ENCODE measurements at places on chromosomes 11 and 22.

DNA sequence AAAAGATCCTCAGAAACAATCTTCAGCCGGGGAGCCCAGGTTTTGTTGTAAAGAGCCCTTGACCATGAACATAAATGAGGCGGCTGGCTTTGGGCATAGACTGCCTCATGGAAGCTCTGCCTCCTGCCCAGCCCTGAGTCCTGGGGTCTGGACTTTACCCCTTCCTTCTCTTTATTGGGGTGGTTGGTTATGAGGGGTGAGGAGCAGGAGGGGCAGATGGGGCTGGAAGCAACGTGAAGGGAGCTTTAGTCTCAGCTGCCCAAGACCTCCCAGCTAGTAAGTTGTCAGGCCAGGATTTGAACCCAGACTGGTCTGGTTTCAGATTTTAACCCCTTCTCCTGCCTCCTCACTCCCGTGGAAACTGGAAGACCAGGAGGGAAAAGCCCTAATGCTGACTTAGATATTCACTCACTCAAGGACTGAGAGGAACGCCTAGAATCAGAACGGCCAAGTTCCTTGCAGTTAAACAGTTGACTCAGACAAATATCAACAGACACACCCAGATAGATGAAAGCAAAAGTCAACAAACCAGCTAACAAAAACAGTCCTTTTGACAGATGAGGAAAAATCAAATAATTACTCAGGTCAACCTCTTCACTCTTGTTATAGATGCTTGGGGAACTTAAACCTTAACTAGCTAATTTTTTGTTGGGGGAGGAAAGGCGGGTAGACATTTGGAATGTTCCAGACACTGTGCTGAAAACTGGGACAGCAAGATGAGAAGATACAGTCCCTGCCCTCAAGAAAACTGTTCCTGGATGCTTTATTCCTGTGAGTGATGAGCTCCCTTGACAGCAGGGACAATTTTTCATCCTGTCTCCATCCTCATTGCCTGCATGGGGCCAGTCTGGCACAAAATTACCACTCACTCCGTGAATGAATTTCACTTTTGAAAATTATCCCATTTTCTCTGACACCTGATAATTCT is 20.8 kb upstream of the ARRB1 start:
- DNase-seq = peak; percentile 32

DNA sequence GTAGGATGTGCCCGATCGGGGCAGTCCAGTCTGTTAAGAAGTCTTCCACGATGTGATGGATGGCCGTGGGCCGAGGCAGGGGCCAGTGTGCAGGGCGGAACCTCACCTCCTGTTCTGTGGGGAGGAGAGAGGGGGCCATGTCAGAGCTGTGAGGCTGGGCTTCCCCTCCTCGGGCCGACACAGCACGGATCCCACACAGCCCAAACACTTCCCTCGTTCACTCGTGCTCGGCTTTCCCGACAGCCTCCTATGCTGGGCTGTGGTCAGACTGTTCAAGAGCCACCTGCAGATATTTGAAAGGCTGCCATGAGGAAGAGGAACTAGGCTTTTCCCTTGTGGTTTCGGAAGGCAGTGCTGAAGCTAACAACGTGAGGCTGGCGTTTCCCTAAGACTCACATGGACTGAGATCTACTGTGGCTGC is 12.3 kb upstream of the TXN2 start:
- no peak for DNase-seq

DNA sequence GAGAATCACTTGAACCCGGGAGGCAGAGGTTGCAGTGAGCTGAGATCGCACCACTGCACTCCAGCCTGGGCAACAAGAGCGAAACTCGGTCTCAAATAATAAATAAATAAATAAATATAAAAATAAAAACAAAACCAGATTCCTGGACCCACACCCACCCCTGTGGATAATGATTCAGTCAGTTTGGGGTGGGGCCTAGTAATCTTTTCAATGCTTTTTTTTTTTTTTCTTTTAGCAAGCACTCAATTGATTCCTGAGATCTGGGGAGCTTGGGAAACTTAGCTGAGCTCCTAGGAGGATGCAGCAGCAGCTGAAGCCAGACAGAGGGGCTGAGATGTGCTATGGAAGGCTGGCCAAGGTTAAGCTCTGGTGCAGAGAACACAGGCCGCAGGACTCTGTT is 4.6 kb upstream of the PC start:
- no peak for DNase-seq

DNA sequence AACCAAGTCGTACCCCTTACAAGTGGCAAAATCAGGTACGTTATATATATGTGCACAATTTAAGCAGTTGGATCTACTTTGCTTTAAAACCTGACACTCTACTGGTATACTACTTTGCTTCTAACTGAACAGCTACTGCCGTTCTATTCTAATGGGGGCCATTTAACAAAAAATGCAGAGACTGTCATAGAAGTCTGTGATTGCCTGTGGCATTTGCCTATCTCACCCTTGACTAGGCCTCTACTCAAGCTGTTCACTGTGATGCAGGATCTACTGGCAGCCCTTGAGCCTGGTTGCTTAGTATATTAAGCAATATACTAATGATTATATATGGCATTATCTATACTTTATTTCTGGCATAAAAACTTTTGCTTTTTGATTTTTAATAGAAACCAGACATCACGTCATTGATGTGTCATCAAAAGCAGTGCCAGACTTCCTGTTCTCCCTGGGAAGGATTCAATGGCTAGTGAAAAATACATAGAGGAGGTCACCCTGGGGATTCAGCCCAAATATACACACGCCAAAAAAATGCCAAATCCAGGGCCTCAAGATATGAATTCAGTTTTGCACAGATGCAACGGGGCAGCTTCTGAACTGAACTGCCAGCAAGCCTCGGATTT is 40.0 kb upstream of the FIBIN start:
- peak; percentile 54 for DNase-seq

DNA sequence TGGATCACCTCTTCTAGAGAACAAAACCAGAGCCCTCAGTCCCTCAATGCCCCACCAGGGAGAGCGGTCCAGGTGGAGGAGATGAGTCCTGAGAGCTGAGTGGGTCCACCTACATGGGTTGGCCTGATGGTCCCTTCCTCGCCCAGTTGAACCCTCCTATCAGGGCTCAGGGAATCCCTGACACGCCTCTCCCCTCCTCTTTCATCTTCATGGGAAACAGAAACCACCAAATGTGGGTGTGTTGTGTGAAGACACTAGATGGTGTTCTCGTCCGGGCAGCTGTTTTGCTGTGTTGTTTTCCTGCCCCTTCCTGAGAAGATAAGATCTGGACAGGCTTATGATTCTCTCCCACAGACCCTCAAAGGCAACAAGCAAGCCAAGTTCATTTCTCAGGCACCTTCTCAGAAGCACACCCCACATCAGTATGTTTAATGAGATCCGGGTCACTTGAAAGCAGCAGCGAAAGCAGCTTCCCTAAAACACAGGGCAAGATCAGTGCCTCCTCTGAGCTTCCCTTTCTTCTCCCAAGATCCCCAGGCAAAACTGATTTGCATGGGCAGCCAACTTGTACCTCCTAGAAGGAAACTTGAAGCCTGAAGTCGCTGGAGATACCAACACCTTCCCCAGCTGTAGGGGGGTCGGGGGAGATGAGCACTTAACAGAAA is 35.3 kb upstream of the POU2AF1 start:
- no peak for DNase-seq

GRCh38 chr11:12075822-12076821 is 34.3 kb upstream of the MICAL2 start:
- DNase-seq = peak; percentile 86

GRCh38 chr11:5153574-5154431 is 754 bp downstream of the OR52A1 start:
- DNase-seq = no peak

- DNase-seq = no peak
These were observed 46.2 kb downstream of the MACROD1 start for GRCh38 chr11:64119700-64120099.

DNA sequence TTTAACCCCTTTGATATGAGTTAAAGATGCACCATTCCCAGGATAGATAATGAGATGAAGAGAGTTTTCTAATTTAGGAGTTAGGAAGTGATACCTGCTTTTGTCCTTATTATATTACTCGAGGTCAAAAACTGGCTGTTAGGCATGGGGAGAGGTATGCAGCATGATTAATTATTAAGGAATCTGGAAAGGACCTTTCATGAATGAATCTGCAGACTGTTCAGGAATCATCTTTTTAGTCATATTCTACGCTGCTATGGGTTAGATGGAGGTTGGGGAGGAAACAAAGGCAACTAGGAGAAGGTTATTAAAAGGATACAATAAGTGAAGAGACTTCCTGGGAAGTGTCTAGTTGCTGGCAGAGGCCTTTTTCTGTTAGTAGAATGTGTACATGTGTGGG is 492.4 kb upstream of the CCDC90B start:
- no peak for DNase-seq

DNA sequence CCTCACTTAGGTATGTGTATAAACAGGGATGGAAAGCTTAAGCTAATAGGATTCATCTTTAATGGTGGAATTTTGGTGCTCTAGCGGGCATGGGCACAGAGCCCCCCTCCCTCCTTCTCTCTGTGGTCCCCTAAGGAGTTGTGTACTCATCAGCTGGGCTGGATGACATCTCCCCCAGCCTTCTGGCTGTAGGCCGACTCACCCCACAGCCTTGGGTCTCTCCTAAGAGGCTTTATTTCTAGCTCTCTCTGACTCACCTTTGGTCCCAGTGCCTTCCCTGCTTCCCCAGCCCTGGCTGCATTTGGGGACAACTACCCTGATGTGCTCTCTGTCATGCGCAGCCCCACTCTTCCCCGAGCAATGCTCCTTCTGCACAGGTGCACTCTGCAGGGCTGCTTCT is 26.9 kb downstream of the SLC6A5 start:
- no peak for DNase-seq

DNA sequence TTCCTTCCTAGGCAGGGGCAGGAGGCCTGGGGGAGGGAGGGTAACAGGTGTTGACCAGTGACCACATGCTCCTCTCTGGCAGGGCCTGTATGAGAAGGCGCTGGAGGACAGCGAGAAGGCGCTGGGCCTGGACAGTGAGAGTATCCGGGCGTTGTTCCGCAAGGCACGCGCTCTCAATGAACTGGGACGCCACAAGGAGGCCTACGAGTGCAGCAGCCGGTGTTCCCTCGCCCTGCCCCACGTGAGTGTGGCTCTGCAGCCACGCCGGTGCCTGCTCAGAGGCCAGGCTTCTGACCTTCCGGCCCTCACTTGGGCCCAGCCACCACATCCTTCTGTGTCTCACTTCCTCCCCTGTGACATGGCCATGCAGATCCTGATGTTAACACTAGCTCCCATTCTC is 25.8 kb downstream of the ZC3H7B start:
- no peak for DNase-seq

- peak; percentile 17 for DNase-seq
These were observed 97.7 kb downstream of the TEAD1 start for GRCh38 chr11:12771875-12772274.

- no peak for DNase-seq
These were observed 4.2 kb upstream of the GRK2 start for GRCh38 chr11:67261946-67262681.

DNA sequence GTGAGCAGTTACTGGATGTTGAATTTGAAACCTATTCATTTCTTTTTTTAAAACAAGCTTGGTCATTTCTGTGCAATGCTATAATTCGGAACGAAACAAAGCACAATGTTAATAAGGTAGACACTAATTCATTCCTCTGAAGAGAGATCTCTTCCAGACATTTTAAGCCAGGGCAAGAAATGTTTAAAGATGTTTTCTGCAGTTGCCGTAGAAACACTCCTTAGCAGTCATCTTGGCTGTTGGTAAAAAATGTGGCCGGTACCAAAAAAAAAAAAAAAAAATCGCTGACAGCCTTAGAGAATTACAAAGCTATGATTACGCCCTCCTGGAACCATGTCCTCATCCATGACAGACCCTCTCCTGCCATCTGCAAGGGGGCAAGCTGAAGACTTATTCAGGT is 66.4 kb upstream of the TTC12 start:
- DNase-seq = no peak

DNA sequence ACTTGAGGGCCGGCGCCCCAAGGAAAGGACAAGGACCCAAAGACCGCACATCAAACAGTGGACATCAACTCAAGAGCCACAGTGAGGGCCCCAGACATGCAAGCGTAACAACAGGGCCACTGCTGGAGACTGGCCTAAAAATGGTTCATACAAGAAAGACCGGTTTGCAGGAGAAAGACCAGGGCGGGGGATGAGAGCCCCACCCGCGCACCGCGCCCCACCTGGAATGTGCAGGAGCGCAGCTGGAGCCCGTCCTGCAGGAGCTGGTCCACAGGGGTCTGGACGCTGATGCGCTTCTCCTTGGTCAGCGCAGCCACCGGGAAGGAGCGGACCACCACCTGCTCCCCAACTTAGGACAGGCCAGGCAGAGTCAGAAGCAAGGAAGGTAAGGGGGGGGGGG is 13.9 kb downstream of the SBF1 start:
- DNase-seq = no peak

DNA sequence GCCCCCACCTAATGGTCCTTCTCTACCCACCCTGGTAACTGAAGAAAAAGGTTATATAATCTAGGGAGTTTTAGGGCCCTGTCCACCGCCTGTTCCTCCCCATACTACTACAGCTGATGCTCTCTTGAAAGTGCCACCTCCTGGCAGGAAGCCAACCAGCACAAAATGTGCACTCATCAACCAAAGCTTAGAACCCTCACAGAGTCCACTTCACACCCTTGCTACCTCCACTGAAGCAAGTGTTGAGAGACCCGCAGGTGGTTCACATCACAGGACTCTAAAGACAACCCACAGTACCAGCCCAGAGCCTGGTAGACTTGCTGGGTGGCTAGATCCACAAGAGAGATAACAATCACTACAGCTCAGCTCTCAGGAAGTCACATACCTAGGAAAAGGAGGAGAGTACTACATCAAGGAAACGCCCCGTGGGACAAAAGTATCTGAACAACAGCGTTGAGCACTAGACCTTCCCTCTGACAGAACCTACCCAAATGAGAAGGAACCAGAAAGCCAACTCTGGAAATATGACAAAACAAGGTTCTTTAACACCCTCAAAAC is 17.5 kb upstream of the OR10W1 start:
- no peak for DNase-seq

GRCh38 chr11:36240173-36240572 is 49.1 kb downstream of the COMMD9 start:
- no peak for DNase-seq

- DNase-seq = no peak
These were observed 261.6 kb downstream of the TTC28 start for GRCh38 chr22:28418008-28418407.

DNA sequence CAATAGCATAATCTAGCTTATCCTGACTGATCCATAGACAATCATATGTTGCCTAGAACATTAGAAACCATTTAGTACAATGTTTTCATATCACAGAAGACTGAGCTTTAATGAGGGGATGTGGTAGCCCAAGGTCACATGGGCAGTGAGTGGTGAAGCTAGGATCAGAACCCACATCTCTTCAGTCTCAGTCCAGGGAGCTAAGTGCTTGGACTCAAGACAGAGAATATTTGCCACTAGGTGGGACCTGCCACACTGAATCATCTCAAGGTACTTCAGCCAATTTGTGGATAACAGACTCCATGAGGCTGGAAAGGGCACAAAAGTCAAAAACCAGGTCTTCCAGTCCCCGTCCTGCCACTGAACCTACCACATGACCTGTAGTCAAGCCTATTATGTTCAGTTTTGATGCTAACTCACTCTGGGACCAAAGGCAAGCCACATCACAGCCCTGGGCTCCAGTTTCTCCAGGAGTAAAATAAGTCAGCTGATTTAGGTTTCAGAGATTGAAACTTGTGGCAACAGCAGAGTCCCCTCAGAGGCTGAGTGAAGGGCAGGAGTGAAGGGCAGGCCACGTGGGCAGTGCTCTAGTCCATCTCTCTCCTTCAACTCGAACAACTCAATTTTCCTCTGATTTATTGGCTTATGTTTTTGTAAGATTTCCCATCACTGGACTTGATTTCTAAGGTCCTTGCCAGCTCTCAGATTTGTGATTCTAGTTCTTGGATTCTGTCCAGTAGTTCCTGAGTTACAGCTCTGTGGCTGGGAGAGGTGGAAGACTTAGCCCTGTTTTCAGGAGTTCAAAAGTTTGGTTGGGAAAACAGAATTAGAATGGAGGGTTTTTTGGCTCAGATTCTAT is 84.6 kb upstream of the PHOX2A start:
- no peak for DNase-seq

Measured in MG63 (cell line).